ENCODE measurements at places on chromosomes 12 and 14.

DNA sequence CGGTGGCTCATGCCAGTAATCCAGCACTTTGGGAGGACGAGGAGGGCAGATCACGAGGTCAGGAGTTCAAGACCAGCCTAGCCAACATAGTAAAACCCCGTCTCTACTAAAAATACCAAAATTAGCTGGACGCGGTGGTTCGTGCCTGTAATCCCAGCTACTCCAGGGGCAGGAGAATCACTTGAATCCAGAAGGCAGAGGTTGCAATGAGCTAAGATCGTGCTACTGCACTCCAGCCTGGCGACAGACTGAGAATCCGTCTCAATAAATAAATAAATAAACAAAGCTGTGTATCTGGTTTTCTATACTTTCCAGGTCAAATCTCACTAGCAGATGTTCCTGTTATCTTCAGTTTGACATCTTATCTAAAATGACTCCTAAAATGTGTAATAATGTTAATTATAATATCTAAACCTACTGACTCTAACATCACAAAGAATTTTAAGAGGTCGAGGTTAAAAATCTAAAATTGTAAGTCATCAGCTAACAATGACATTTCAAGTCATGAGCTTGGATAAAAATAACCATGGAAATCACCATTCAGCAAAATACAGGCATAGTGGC lies 2.4 kb upstream of the SRP54 start:
- DNase-seq, result no peak

- DNase-seq, result no peak
Observed at GRCh38 chr14:55073856-55074255, 22.4 kb downstream of the MAPK1IP1L start.

- DNase-seq, result no peak
Observed at GRCh38 chr14:72443991-72444441, 449.9 kb downstream of the DPF3 start.

GRCh38 chr12:78473136-78473535 lies 391.4 kb upstream of the SYT1 start:
- DNase-seq, result no peak

DNA sequence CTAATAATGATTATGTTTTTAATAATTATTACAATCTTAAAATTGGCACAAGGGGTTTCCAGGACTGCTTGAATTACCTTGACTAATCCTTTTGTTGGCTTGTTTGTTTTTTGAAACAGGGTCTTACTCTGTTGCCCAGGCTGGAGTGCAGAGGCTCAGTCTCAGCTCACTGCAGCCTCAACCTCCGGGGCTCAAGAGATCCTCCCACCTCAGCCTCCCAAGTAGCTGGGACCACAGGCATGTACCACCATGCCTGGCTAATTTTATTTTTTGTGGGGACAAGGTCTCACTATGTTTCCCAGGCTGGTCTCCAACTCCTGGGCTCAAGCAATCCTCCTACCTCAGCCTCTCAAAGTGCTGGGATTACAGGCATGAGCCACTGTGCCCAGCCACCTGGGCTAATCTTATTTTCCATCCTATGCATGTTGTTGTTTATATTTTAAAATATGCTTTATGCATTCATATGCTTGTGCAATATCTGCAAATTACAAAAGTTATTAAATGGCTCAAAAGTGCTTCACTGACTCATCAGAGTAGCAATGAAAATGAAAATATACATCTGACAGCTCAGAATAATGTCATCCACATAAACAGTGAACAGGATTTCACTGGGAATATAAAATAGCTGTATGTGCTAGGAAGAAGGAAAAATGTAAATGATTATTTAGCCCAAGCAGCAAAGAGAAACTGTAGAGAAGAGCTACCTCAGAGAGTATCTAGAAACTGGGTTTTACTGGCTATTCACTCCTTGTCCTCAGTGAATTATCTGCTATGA lies 24.8 kb upstream of the PLEKHG6 start:
- no peak for DNase-seq
